NCI-H1436 treated with DMSO at 0.1 percent for 48 hours (cell line): ENCODE measurements at places on chromosomes 11 and 22.

GRCh38 chr22:19641254-19641982, 72.9 kb upstream of the SEPTIN5 start:
- no peak for DNase-seq

GRCh38 chr11:41250408-41250935, 209.0 kb downstream of the LRRC4C start:
- DNase-seq: no peak

- no peak for DNase-seq
Measured at GRCh38 chr22:33891992-33892391, 28.3 kb downstream of the LARGE1 start.

DNA sequence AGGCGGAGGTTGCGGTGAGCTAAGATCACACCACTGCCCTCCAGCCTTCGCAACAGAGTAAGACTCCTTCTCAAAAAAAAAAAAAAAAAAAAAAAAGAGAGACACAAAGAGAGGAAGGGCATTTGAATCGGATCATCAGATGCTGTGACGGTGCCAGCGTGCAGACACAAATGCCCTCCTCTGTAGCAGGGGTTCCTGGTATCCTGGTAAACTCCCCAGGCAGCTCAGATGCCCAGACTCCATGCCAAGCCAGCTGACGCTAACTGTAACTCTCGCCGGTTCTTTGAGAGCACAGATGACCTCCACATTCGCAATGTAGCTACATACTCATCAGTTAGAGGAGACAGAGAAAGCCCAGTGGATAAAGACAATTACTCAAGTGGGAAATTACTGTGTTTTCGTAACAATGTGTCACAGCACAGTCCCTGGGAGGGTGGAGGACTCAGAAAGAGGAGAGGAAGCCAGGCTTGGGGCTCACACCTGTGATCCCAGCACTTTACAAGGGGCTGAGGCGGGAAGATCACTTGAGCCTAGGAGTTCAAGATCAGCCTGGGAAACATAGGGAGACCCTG, 153.1 kb downstream of the BRD1 start:
- DNase-seq: no peak

GRCh38 chr11:6385046-6385777, 5.1 kb upstream of the SMPD1 start:
- DNase-seq: no peak

- DNase-seq: no peak
Measured at GRCh38 chr22:49853981-49854831, 562 bp downstream of the ZBED4 start.

GRCh38 chr11:71080239-71081097, 171.9 kb downstream of the SHANK2 start:
- DNase-seq: peak; percentile 62

GRCh38 chr11:71453918-71454304, 908 bp downstream of the NADSYN1 start:
- DNase-seq: no peak

DNA sequence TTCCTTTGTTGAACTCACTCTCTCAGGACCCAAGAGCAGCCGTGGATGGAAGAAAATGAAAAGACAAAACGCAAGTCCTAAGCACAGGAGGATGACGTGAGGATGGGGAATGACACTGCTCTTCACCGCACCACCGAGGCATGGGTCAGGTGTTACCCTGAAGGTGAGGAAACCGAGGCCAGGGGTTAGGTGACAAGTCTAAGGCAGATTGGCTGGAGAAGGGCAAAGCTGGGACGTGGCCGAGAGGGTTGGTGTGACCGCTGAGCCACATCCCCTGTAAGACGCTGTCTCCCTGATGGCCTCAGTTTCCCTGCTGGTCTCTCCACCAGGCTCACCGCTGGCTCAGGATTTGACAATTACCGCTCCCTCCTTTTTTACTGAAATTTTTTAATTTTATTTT, 284.4 kb downstream of the CTTN start:
- DNase-seq: no peak

- no peak for DNase-seq
Measured at GRCh38 chr11:32893093-32893342, 407 bp downstream of the QSER1 start.

- DNase-seq: no peak
Measured at GRCh38 chr11:67631411-67631810, 1.7 kb upstream of the NUDT8 start.

DNA sequence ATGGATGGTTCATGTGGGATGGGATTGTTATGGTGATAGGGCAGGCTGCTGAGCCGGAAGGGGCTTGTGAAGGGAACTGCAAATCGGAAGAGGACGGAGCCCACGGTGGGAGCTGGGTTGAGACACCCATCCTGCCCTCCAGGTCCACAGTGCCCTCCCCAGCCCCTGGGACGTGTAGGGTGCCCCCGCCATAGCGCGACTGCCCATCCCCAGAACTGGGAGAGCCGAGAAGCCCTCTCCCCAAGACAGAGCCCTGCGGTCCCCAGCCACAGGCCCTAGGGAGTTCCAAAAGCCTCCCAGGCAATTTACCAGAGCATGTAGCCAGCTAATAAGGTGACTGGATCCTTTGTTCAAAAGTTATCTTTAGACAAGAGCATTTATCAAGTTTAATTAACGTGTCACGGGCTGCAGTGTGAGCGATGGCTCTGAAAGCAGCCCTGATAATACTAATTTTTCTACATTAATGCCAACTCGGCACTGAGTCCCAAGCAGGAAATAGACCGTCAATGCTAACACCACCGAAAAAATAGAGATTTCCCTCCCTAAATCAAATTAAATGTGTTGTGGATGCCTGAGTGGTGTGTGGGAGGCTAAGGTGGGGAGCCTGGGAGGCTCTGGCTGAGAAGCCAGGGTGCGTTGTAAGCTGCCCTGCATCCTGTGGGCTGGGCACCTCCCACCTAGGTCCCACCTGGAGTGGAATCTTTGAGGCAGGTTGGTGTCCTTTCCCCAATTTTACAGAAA, 76.8 kb upstream of the RTL6 start:
- no peak for DNase-seq

DNA sequence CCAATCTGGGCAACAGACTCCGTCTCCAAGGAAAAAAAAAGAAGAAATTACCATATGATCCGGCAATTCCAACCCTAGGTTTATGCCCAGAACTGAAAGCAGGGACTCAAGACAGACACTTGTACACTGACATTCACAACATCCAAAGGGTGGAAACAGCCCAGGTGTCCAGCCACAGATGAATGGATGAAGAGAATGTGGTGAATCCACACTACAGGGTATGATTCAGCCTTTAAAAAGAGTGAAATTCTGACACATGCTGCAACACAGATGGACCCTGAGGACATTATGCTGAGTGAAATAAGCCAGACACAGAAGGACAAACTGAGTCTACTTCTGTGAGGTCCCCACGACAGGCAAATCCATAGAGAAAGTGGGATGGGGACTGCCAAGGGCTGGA, 43.9 kb downstream of the SGSM3 start:
- DNase-seq: no peak

GRCh38 chr11:131792243-131792642, 421.8 kb downstream of the NTM start:
- no peak for DNase-seq

DNA sequence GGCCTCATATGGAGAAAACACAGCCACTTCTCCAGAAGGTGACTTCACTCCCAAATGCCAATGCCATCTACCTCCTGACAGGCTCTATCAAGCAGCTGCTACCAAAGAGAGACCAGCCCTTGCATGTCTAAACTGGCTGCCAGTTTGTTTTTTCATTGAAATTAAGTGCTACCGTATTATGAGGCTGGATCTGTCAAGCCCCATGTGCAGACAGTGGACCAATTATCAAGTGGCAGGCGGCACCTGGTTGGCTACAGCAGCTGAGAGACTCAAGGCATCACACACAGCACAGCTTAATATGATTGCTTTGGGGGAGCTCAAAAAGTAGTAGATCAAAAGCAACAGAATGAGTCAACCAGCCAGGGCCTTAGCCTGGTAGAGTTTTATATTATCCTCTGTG, 1293.0 kb upstream of the TENM4 start:
- no peak for DNase-seq

DNA sequence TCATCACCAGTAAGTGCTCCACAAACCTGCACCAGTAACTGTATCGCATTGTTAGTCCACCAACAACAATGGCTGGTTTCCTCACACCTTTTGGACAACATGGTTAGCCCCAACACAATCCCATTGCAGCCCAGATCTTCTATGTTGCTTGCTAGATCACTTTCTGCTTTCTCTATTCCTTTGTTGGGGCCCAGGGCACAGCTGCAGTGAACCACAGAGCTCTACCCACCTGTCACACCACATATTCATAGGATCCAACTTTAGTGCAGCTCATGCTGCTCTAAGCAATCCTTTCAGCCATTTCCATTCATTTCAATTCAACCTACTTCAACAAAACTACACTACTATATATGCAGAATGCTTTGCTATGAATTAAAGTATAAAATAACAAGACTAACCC, 364.3 kb downstream of the DCDC1 start:
- DNase-seq: no peak

DNA sequence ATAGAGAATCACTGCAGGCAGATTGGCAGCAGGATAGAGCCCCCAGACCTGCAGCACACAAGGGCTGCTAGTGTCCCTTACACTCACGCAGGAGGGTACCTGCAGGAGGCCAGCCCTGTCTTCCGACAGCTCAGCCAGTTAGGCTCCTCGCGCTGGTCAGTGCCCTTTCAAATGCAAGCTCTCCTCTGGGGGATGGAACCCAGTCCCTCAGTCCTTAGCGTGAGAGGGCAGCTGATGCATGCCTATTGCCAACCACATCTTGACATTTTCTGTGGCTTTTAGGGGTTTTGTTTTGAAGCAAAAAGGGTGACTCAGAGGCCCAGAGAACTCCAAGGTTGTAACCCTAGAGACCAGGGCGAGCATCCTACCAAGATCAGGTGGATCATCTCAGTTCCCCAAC, 40.0 kb downstream of the WNT11 start:
- DNase-seq: no peak

DNA sequence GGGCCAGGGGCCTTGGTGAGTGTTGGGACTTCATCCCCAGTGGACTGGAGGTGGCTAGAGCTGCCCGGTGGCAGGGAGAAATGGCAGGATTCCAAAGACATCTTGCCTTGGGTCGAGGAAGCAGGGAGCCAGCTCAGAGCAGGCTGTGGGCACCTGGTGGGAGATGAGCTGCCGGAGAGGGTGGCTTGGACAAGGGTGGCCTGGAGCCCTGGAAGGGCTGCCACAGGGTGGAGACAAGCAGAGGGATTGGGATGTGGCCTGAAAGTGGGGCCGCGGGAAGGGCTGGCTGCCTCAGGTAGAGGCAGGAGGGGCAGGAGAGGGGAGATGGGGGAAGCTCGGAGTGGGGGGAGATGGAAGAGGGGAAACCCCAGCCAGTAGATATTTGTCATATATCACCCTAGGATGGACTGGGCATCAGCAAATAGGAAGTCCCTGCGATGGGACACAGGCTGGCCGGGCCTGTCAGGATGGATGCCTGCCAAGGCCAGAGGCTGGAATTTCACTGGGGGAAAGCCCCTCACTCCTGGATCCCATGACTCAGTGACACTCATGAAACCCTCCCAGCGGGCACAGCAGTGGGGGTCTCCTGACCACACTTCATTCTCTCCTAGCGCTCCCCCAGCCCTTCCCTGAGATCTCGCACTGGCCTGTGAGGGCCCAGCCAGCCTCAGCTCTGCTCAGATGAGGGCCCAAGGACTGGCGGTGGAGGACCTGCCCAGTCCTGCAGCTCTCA, 72.0 kb upstream of the SHISAL1 start:
- DNase-seq: no peak

DNA sequence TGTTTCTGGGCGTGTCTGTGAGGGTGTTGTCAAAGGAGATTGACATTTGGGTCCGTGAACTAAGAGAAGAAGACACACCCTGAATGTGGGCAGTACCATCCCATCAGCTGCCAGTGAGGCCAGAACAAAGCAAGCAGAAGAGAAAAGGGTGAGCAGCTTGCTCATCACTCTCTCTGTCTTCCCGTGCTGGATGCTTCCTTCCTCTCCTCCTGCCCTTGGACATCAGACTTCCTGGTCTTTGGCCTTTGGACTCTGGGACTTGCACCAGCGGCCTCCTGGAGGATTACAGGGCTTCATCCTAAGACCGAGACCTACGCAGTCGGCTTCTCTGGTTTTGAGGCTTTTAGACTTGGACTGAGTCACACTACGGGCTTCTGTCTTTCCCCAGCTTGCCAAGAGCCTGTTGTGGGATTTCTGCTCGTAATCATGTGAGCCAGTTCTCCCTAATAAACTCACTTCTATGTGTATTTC, 18.8 kb downstream of the APOL2 start:
- DNase-seq: no peak

DNA sequence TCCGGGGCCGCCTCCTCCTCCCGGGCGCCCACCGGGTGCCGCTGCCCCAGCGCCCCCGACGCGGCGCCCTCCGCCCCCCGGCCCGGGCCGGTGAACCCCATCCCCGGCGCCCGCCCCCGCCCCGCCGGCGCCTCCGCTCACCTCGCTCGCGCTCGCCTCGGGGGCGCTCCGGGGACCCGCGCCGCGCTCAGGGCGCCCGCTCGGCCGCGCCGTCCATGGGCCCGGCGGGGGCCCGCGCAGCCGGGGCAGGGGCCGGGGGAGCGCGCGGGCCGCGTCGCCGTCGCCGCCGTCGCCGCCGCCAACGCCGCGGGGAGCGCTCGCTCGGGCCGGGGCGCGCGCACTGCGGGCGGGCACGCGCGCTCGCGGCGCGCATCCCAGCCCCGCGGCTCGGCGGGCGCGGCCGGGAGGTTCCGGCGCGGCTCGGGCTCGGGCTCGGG, 293 bp downstream of the DUSP8 start:
- DNase-seq: no peak

DNA sequence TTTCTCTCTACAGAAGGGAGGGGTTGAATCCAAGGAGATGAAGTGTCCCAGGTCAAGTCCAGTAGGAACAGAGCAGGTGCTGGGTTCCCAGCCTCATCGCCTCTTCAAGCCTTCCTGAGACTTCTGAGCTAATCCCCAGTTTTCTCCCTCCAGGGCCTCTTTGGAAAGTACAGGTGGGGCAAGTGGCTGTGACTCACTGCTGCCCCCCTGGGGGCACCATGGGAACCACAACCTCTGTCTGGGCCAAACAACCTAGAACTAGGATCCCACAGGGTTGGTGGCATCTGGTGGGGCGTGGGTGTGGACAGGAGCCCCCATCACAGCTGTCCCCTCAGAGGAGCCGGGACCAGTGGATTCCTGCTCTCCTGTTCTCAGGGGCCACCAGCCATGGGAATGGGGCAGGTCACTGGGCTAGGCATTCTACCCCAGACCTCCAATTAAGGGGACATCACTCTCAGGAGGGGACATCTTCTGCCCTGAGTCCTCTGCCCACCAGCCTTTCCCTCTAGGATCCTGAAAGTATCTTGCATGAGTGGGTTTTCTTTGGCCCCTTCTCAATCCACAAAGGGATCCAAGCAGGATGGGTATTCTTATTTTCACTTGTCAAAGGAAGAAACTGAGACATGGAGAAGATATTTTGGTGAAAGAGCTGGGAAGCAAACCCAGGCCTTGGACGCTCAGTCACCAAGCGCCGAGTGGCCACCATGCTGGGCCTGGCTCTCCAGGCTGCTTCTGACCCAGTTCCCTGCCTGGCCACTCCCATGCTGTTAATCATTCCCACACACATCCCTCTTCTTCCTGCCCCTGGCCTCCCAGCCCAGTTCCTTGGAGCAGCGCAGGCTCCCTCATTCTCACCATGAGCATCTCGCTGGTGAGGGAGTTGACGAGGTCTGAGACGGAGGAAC, 23.8 kb downstream of the LRRC10B start:
- no peak for DNase-seq

DNA sequence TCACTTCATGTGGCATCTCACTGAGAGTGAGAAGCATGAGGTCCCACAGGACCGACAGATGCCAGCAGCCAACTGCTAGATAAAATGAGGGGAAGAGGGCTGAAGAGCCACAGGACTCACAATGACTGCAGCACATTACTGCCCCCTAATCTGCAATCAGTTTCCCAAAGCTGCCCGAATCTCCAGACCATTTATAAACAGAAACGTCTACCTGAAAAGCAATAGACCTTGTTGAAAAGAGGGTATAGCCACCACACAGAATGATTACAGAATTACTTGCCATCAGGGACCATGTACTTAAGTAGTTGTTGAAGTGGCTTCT, 12.4 kb upstream of the TEF start:
- DNase-seq: peak; percentile 21
